ENCODE measurements at places on chromosomes 5 and 9. TPM values are rescaled to one million over a fixed set of nuclear protein-coding genes. Genes with fewer than 3 reads are reported as not detected.

The PITX1 gene
- total RNA-seq: 0.18 TPM

The SPINK7 gene
- total RNA-seq: not detected

The CEP78 gene
- 6.9 TPM for total RNA-seq

The MOB3B gene
- 2.0 TPM for total RNA-seq

The SLC6A7 gene
- total RNA-seq: not detected

The SPATA24 gene
- 13.8 TPM for total RNA-seq

The F2RL1 gene
- total RNA-seq: 1.4 TPM

The ARSI gene
- 0.49 TPM for total RNA-seq

The WDR38 gene
- total RNA-seq: not detected

The EGFLAM gene
- 3.4 TPM for total RNA-seq

The SOHLH1 gene
- not detected for total RNA-seq

GRCh38 chr9:93458712-93459111, 5.3 kb upstream of the FAM120AOS start:
- DNase-seq: no peak

GRCh38 chr5:123598028-123598689, 86.2 kb downstream of the CSNK1G3 start:
- no peak for DNase-seq

- no peak for DNase-seq
Measured at GRCh38 chr9:98854266-98854665, 46.8 kb downstream of the GALNT12 start.

DNA sequence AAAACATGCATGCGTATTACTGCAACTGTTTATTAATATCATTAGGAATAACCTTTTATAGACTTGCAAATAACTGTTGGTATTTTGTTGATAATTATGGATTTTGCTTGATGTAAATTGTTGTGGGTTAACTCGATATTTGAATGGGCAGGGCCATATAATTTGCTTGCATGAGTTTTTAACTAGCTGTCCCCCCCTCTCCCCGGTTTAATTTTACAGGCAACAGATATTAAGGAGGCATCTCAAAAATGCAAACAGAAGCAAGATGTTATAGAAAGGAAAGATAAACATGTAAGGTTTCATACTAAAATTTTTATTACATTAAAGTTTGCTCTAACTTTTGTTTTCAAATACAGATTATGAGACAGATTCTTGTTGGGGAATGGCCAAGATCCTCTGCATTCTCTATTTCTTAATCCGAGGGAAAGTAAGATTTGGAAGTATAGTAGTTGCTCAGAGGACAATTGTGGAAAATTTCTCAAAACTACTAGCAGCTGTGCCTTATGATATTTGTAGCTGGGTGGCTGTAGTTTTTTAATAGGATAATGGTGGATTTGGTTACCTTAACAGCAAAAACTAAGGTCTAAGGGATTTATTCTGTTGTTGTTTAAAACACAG, 27.3 kb downstream of the SMC5 start:
- no peak for DNase-seq

DNA sequence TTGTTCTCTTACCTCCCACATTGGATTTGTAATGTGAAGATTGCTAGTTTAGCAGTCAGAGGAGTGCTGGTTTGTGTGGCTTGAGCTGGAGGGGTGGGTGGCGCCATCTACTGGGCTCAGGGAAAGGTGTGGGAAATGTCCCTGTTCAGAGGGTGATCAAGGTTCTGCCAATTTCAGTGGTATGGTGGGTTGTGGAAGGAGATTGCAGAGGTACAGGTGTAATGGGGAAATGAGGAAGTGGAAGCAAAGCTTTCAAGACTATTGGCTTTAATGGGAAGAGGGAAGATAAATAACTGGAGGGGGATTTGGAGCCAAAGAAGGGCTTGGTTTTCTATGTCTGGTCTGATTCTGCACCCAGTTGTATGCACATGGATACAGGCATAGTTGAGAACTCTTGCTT, 76.4 kb downstream of the OSMR start:
- peak; percentile 76 for DNase-seq

DNA sequence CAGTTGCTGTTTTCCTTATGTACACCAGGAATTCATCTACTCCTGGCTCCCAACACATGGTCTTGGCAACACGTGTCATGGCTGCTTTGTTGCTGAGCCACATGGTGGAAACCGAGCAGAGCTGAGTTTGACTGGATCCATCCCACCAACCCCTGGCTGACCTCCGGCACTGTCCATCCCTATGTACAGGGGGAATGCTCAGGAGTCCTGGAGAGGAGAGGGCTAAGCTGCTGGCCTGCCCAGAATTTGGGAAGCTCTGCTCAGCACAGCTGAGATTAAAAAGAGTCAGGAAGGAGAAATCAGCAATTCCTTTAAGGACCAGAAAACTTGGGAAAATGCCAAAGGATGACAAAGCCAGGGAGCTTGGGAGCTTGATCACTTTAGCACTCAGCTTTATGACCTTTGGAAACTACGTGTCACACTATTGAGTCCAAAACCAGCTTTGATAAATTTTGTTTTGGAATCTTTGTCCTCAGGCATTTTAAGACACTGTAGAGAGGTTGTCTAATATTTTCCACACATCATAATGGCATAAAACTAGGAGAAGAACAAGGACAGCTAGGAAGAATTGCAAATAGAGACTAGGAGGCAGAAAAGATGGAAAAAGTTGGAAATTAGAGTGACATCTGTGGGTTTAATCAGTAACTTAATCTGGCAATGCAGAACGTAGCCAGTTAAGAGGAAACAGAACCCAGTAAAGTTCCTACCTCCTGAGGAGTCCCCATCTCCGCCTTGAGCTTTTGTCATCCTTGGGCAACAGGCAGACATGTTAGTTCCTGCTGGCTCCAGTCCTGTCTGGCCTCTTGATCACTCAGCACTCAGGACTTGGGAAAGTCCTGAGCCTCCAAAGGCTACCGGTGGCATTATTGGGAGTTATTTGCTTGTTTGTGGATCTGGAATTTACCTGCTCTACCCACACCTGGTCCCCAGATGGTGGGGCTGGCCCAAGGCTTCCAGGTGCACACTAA, 62.5 kb upstream of the PLPP1 start:
- DNase-seq: peak; percentile 78

DNA sequence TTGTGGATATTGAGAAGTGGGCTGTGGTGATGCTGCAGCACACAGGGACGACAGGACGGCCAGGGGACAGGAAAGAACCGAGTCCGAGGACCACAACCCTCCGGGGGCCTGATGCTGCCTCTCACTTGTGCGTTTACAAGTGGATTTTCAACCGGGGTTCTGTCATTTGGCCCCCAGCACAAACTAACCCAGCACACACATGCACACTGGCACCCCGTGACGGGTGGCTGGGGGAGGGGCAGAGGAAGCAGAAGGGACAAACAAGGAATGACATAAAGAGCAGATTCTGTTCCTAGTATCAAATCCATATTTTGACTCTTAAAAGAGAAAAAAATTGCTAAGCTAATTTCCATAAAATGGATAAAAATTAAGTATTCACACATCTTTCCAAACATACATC, 18.3 kb upstream of the ZFYVE16 start:
- peak; percentile 55 for DNase-seq

GRCh38 chr5:72378639-72379289, 58.6 kb downstream of the PTCD2 start:
- no peak for DNase-seq

- no peak for DNase-seq
Measured at GRCh38 chr5:174176511-174176910, 131.0 kb downstream of the NSG2 start.

GRCh38 chr5:149915392-149916260, 29.0 kb downstream of the PDE6A start:
- DNase-seq: no peak

DNA sequence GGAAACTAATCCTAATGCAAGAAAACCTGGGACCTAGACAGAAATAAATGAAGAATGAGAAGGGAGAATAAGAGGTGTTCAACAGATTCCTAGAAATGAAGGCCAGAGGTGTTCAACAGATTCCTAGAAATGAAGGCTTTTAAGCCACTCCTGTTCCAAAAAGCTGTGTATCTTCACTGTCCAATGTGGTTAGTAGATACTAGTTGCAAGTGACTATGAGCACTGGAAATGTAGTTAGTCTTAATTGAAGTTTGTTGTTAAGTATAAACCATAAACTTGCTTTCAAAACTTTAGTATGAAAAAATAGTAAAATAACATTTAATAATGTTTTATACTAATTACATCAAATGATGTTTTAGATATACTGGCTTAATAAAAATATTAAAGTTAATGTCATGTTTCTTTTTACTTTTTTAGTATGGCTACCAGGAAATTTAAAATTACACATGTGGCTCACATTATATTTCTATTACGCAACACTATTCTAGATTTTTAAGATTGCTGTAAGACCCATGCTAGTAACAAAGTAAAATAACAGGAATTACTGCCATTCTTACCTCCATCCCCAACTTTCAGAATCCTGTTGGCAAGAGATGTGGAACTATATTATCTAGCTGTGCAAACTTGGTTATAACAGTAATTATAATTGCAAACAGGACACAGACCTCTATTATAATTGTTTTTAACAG, 57.5 kb downstream of the RICTOR start:
- DNase-seq: no peak

- no peak for DNase-seq
Measured at GRCh38 chr5:129161830-129162229, 67.3 kb downstream of the ISOC1 start.

GRCh38 chr5:9196403-9197227, 349.3 kb downstream of the SEMA5A start:
- no peak for DNase-seq

DNA sequence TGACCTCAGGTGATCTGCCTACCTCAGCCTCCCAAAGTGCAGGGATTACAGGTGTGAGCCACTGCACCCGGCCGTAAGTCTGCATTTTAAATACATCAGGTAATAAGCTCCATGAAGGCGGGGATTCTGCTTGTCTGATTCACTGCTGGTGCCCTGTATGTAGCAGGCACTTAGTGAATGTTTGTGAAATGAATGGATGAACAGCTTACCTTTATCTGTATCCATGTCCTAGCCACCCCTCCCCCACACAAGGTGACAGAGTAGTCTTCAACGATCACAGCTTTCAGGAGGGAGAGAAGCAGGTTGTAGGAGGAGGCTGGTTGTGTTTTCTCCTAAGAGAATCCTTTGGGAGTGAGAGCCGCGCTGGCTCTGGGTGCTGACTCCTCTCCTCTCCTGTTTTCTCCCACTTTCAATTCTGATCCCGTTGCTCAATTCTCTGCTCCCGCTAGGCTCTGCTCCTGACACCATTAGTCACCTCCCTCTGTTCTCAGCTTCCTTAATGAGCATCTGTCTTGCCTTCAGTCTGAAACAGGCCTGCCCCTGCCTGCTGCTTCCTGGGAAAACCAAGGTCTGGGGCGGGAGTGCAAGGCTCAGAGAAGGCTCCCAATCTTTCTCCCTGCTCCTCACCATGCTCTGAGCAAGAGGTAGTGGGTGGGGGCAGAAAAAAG, 88.8 kb upstream of the CTNNA1 start:
- no peak for DNase-seq

- no peak for DNase-seq
Measured at GRCh38 chr5:59540366-59540765, 353.2 kb downstream of the PDE4D start.

- DNase-seq: no peak
Measured at GRCh38 chr9:109956717-109957440, 176.9 kb downstream of the PALM2AKAP2 start.

- no peak for DNase-seq
Measured at GRCh38 chr5:41770799-41771198, 99.4 kb downstream of the OXCT1 start.

GRCh38 chr5:167918184-167918812, 373.1 kb upstream of the WWC1 start:
- no peak for DNase-seq
